ENCODE measurements at places on chromosomes 2 and 18.

DNA sequence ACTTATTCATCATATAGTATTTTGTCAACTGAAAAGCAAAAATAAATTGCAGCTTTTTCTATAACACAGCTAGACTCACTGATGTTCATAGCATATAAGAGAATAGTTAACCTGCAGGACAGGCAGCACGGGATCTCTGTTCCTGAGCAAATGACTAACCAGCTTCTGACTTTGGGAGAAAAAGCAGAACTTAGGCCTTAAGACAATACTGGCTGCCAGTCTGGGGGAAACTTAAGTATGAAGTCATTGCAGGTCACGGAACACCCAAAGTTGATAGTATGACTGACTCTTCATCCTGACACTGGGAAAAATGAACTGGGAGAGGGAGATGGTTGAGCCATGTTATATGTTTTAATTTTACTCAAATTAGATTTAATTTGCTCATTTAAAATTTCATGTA, 113.0 kb downstream of the DPP4 start:
- no peak for DNase-seq

DNA sequence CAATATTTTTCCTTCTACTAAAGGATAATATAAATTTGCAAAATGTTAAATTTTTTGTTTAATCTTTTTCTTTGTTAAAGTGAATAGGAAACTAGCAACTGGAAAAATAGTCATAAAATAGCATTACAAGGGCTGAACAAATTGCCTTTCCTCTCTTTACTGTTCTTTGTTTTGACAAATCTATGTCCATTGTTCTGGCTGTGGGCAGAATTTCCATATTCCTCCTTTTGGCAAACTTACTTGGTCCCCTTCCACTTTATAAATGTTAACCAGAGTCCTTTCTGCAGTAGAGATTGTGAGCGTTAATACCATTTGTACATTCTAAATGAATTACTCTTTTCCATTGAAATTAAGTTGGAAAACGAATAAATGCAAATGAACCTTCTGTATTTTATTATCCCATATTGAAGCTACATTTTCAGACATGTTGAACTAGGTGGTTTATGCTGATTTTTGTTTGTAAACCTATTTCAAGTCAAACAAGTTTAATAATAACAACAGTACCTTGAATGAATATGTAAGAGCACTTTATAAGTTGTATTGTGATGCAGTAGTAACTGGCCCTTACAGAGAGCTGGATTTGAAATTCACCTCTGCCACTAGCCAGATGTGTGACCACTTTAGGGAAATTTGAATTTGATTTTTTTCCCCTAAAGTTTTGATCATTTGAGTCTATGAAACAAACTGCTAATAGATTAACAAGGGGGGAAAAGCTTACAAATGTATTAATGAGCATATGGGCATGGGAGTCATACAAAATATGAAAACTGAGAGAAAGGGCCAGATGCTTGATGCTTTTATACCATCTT, 3.3 kb downstream of the RNF125 start:
- no peak for DNase-seq

- no peak for DNase-seq
These were observed 67.1 kb downstream of the ZBTB7C start for GRCh38 chr18:48342125-48342524.

GRCh38 chr2:233402789-233403188, 48.5 kb downstream of the DGKD start:
- DNase-seq = no peak

DNA sequence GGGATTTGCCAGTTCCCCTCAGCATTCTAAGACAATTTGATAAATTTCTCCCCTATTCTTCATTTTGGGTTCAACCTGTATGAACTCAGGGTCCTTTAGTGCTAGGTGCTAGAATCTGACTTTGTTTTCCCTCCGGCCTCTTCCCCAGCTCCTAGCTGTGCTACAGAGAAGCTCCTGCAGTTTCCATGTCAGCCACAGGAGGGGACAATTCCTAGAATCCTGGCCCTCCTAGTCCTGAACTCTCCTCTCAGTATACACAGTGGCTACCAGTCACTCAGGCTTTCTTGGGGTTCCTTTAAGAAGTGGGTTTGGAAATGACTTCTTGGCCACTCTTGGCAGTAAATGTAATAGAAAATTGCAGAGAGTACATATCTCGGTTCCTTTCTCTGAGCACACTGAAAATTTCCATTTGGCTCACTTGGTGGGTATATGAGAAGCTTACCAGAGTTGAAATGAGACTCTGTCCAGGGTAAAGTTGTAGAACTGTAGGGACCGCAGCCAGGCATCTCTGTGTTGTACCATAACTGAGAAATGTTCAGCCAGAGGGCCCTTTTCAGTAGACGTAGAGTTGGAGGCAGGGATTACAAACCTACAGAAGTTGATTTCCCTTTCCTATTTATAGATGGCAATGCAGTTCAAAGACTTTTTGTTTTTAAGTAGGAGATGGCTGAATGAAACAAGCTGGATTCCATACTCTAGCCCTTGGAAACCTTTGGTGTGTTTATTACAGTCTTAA, 5.0 kb upstream of the CHST10 start:
- no peak for DNase-seq

GRCh38 chr2:120520929-120521912, 175.3 kb downstream of the INHBB start:
- DNase-seq = no peak

DNA sequence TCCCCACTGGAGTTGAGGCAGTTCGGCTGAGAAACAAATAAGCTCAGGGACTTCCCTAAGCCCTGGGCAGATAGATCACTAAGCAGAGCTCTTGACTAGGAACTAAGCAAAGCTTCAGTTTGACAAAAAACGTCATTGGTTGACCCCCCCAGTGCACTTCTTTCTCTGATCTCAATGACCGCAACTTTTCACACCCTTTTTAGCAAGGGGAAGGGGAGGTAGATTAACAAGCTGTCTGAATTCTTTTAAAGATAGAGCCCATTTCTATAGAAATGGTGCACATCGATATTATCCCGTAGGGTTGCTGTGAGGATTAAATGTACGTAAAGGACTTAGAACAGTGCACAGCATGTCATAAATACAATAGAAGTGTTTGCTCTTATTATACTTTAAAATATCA, 42.5 kb downstream of the PIEZO2 start:
- DNase-seq = no peak

DNA sequence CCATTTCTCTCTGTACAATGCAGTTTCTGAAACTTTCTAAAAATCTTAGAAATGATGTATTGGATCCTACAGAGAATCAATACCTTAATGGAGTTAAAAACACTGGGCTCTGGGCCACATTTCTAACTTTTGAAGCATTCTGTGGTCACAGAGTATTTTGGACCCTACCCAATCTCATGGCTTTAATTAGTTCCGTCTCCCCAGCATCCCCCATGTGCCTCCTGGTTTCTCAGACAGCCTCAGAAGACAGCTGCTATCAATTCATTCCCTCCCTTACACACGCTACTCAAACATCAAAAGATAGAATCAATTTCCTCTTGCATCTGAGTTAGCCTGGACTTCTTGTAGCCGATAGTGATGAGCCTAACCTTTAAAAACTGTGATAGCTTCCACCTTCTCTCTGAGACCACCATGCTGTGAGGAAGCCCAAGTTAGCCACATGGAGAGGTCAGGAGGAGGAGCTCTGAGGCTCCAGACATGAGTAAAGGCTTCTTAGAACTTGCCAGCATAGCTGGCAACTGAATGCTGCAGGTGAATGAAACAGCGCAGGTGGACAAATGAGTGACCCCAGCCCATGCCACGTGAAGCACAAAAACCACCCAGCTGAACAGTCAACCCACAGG, 10.4 kb downstream of the ADCY3 start:
- no peak for DNase-seq

GRCh38 chr18:27175914-27176313, 9.2 kb downstream of the CHST9 start:
- no peak for DNase-seq

DNA sequence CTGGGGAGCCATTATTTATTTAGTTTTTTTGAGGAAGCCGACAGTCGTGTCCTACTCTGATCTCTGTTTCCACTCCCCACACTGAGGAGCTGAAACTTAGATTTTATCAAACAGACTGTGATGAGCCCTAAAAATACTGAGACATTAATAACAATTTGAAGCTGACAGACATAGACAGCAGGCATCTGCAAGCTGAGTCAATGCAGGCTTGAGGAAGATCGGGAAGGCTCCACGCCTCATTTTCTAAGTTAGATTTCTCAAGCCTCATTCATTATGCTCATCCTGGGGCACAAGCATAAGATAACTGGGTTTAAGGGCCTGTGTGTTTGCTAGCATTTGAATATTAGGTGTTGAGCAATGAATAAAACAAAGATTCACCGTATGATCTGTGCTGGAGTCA, 26.3 kb downstream of the EFR3B start:
- DNase-seq = no peak

DNA sequence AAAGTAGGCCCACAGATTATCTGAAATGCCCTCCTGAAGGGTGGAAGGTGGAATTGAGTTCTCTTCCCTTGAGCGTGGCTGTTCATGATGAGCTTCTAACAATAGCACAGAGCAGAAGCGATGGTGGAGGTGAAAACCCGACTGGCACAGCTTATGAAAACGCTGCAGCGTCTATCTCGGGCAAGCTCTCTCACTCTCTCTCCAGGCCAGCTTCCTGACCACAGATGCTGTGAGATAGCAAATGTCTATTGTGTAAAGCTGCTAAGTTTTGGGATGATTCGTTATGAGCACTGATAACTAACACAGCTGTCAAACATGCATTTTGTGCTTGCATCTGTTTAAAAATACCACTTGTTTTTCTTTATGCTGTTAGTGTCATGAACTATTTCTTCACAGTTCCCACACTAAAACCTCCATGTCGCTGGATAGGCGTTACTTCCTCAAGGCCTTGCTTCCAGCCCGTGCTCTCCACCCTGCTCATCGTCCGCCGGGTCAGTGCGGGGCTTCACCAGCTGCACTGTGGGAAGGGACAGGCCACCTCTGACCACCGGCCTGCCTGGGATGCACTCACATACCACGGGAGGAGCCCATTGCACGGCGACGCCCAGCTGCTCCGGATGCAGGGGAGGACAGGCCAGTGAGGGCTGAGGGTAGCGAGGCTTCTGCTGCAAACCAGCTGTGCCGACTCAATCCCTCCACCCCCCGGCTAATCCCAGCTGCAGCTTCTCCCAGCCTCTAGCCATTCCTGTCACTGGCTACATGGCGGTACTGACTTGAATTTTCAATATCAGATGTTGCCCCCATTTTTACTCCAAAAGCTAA, 60.0 kb upstream of the OTOS start:
- DNase-seq = no peak
